Memory B cell (primary cell): ENCODE measurements at places on chromosomes 3 and 15.

- DNase-seq, result no peak
Observed at GRCh38 chr3:113409676-113410075, 31.6 kb downstream of the CFAP44 start.

- DNase-seq, result no peak
Observed at GRCh38 chr15:69751147-69751546, 298.5 kb downstream of the RPLP1 start.

DNA sequence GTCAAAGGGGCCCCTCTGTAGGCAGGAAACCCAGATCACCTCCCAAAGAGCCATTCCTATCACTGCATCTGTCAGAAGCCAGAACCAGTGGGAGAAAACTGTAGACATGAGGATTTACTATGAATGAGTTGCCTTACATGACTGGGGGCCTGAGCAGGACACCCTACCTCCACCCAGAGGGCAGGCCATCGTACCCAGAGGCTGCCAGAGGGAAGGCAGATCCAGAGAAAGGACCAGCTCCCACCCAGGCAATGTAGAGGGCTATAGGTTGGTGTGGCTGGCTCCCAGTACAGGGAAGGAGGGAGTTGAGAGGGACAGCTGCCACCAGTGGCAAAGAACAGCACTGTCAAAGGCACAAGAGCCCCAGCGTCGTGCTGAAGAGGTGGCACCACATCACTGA lies 233.2 kb downstream of the OCA2 start:
- no peak for DNase-seq

GRCh38 chr3:39216176-39216790 lies 23.9 kb upstream of the XIRP1 start:
- peak; percentile 11 for DNase-seq
